ENCODE measurements at places on chromosomes 5 and 9. TPM values are rescaled to one million over a fixed set of nuclear protein-coding genes. Genes with fewer than 3 reads are reported as not detected.

DNA sequence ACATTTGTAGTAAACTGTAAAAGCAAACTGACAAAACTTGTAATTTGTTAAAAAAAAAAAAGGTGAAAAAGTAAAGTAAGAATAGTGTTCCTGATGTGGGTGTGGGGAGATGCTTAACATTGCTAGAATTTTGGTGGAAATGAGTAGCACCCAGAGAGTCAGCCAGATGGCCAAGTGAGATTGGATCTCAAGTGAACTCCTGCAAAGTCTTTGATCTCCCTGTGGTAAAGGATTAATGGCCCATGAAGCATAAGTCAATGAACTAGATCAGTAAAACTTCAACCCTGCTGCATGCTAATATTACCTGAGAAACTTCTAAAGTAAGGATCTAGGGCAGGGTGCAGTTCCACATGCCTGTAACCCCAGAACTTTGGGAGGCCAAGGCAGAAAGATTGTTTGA lies 19.0 kb upstream of the FAM169A start:
- no peak for DNase-seq

GRCh38 chr5:137340881-137341280 lies 158.2 kb downstream of the SPOCK1 start:
- DNase-seq = no peak

DNA sequence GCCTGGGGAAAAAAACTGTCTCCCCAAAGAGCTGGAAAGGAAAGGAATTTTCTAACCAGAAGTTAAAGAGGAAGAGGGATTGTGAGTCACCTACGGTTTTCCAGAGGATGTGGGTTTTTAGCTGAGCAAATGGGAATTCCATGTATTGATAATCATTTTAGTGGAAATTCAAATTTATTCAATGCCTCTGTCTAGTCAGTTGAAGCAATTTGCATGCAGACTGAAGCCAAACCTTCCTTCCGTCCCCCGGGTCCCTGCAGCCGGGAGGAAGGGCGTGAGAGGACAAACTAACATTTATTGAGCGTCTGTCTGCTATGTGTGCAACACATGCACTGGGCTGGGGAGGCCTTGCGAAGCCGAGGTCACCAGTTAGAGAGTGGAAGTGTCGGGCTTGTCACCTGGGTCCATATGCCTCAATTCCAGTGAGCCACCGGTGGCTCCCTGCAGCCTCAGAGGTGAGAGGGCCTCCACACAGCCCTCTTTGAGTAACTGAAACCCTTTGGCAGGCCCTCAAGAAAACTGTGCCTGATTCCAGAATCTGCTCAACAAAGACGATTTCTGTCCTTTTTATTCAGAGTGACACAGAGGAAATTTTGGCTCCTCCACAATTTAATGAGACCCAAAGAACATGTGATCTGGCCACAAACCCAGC lies 70.3 kb downstream of the COL27A1 start:
- no peak for DNase-seq

- DNase-seq = peak; percentile 7
Observed at GRCh38 chr9:2727966-2728613, 10.8 kb downstream of the KCNV2 start.

- DNase-seq = no peak
Observed at GRCh38 chr5:106116682-106117081, 1554.1 kb downstream of the EFNA5 start.

- no peak for DNase-seq
Observed at GRCh38 chr9:94761481-94761880, 35.0 kb downstream of the AOPEP start.

- DNase-seq = no peak
Observed at GRCh38 chr5:153896701-153897100, 142.0 kb downstream of the FAM114A2 start.

Gene ENTPD2
- total RNA-seq = 3.8 TPM

Gene GHR
- total RNA-seq = 0.45 TPM

Gene HMMR
- total RNA-seq = 52.7 TPM

Gene KCTD16
- 0.14 TPM for total RNA-seq

Gene NOL6
- total RNA-seq = 39.3 TPM

Measured in Calu3 (cell line).